Hematopoietic multipotent progenitor cell treated with erythropoietin and hydrocortisone succinate and interleukin-3 and kit ligand, for 17 days (in vitro differentiated cells): ENCODE measurements at places on chromosomes 5 and 9.

- DNase-seq, result no peak
Observed at GRCh38 chr5:157290981-157291711, 25.2 kb downstream of the CYFIP2 start.

- no peak for DNase-seq
Observed at GRCh38 chr9:117860849-117861248, 156.6 kb downstream of the TLR4 start.

GRCh38 chr5:80036615-80037014, 1.5 kb downstream of the THBS4 start:
- no peak for DNase-seq

DNA sequence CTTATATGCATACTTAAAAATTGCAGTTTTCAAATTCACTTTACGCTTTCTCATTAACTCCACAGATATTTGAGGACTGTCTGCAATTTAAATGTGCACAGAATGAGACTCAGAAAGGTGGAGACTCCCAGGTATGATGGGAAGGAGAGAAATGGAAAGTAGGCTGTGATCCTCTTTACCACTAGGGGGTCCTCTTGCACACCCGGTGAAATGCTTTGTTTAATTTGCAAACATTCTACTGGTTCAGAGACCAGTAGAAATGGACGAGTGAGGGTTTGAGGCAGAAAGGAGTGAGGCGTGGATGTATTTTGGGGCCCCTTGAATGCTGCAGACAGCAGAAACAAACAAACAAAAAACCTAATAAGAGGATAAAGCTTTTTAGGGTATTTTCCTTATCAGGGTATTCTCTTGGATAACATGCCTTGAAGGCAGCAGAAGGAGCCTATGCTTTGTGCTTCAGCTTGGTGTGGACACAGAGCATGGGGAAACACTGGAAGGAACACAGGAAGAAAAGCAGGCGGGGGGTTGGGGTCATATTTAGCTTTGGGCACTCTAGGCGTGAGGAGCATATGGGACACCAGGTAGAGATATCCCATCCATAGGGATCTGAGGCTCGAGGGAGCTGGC, 410.1 kb downstream of the DMRT2 start:
- DNase-seq, result no peak

GRCh38 chr5:104573949-104574709, 1011.5 kb upstream of the NUDT12 start:
- no peak for DNase-seq

DNA sequence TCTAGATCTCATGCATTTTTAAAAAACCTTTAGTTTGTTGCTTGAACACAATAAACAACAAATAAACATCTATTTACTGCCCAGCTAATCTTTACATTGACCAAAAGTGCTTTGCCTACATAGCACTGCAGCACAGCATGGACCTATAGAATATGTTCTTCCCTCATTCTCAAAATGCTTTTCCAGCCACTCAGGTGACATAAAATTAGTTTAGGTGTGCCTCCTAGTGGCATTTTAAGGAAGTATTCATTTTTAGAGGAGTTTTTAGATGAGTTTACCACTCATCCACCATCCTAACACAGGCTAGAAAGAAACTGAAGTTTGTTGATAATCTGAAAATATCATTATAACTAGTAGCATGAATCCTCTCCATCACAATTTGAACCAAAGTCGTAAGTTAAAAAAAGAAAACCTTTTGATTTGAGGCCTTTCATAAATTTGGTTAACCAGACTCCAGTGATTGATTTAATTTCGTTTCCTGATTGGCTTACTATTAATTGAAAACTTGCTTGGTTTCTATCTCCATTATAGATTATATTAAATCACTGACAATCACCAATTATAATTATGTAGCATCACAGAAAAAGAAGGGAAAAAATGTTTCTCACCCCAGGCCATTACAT, 12.6 kb downstream of the PLGRKT start:
- peak; percentile 60 for DNase-seq

- no peak for DNase-seq
Observed at GRCh38 chr5:180179442-180180420, 29.3 kb downstream of the RASGEF1C start.

GRCh38 chr9:135950135-135950682, 11.0 kb downstream of the UBAC1 start:
- DNase-seq, result peak; percentile 80

- DNase-seq, result no peak
Observed at GRCh38 chr9:110814159-110814558, 145.6 kb downstream of the MUSK start.

GRCh38 chr5:109691996-109692395, 2.3 kb downstream of the MAN2A1 start:
- DNase-seq, result peak; percentile 58

GRCh38 chr5:136195971-136196820, 3.2 kb upstream of the SMIM32 start:
- DNase-seq, result no peak

DNA sequence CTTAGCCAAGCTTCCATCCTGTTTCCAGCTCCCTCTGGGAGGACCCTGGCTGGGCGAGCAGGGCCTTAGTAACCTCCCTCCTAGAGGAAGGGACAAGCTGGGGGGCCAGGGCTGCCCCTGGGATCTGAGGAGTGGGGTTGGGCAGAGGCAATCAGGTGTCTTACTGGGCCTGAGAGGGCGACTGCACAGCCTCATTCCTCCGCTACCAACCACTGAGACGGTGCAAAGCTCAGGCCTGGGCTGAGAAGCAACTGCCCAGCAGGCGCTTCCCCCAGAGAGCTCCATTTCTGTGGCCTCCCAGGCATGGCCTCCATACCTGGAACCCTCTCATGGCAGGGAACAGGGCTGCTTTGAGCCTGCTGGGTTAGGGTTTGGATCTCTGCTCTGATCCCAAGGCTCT, 18.8 kb upstream of the GFPT2 start:
- no peak for DNase-seq

- DNase-seq, result no peak
Observed at GRCh38 chr9:133046900-133047295, 14.9 kb upstream of the CEL start.

- DNase-seq, result no peak
Observed at GRCh38 chr5:167939686-167940085, 351.8 kb upstream of the WWC1 start.

- no peak for DNase-seq
Observed at GRCh38 chr5:77418162-77418561, 74.0 kb downstream of the WDR41 start.

GRCh38 chr5:123557907-123558306, 45.9 kb downstream of the CSNK1G3 start:
- no peak for DNase-seq

DNA sequence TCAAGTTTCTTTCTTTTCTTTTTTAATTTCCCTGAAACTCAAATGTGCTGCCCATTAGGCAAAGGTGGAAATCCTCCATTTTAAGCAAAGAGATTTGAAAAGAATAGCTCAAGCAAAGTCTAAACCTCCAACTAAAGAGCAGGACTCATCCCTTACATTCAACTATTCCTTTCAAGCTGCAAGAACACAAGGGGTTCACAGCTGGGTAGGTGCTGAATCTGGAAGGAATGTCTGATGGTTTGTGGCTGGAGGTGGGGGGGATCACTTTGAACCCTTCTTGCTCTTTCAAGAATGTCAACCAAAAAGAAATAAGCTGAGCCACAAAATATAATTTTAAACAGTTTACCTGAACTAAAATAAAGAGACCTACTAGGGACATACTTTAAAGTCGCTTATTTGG, 375.7 kb upstream of the CDH10 start:
- no peak for DNase-seq

GRCh38 chr5:80284720-80285119, 28.9 kb upstream of the SERINC5 start:
- no peak for DNase-seq

GRCh38 chr9:34558919-34559623, 30.5 kb downstream of the CNTFR start:
- no peak for DNase-seq

GRCh38 chr9:78035383-78035993, 3.9 kb upstream of the GNAQ start:
- peak; percentile 89 for DNase-seq

- DNase-seq, result no peak
Observed at GRCh38 chr9:4620057-4620765, 41.9 kb upstream of the PLPP6 start.

DNA sequence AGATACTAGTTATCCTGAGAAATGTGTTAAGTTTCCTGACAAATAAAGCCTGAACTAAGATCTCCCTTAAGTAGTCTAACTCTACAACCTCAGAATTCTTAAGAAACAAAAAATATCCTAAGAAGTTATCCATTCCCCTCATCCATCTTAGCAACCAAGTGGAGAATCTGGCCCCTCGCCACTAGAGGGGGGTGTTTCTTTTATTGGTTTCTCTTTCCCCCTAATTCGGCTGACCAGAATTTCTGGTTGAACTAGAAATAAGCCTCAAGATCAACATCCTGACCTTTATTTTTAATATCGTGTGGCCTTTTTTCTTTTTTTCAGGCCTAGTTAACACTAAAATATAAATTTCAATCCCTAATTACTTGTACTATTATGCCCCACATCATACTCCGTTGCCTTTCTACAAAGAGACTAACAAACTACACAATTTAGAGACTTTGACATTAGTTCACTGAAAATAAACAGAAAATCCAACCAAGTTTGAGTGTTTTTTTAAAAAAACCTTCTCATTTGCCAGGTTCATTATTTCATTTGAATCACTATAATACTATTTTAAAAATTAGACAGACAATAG, 14.3 kb upstream of the NR4A3 start:
- peak; percentile 62 for DNase-seq

DNA sequence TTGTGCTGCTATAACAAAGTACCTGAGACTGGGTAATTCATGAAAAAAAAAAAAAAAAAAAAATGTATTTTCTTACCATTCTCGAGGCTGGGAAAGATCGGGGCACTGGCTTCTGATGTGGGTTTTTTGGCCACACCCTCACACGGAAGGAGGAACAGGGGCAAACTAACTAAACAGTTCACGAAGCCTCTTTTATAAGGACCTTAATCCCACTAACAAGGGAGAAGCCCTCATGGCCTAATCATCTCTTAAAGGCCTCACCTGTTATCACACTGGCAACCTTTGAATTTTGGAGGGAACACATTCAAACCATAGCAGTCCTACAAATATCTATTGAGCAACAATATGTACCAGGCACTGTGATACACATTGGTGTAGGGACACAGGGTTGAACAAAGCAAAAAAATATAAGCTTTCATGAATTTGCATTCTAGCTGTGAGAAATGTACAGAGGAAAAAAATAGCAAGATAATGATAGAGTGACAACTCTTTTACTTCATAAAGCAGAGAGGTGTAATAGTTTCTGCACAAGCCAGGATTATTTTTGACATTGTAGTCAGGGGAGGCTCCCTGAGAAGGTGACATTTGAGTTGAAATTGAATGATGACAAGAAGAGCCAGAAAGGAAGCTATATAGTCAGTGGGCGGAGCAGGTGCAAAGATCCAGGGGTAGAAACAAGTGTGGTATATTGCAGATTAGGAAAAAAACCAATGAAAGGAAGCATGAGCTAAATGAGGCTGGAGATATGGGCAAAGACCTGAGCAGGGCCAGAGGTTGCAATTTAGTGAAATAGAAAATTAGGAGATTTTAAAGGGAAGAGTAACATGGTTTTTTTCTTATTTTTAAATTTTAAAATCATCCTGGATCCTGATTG, 68.1 kb upstream of the GRAMD2B start:
- DNase-seq, result no peak
